ENCODE measurements at places on chromosomes 1 and 21. TPM values are rescaled to one million over a fixed set of nuclear protein-coding genes. Genes with fewer than 3 reads are reported as not detected.

The USP24 gene
- total RNA-seq, result 75.7 TPM

The UBE2G2 gene
- 36.4 TPM for total RNA-seq

The CTSK gene
- total RNA-seq, result 7.4 TPM

The PLXNA2 gene
- 63.2 TPM for total RNA-seq

The LORICRIN gene
- total RNA-seq, result 0.25 TPM

The VSIG8 gene
- total RNA-seq, result not detected

The EXTL2 gene
- total RNA-seq, result 25.3 TPM

The MIXL1 gene
- 0.25 TPM for total RNA-seq

The WNT3A gene
- not detected for total RNA-seq

The SLAMF1 gene
- total RNA-seq, result not detected

The C1orf185 gene
- not detected for total RNA-seq

The HSD3B1 gene
- total RNA-seq, result not detected

The KRTAP13-2 gene
- total RNA-seq, result not detected

The PTPN7 gene
- 0.25 TPM for total RNA-seq
